ENCODE measurements at places on chromosomes 1 and 21.

DNA sequence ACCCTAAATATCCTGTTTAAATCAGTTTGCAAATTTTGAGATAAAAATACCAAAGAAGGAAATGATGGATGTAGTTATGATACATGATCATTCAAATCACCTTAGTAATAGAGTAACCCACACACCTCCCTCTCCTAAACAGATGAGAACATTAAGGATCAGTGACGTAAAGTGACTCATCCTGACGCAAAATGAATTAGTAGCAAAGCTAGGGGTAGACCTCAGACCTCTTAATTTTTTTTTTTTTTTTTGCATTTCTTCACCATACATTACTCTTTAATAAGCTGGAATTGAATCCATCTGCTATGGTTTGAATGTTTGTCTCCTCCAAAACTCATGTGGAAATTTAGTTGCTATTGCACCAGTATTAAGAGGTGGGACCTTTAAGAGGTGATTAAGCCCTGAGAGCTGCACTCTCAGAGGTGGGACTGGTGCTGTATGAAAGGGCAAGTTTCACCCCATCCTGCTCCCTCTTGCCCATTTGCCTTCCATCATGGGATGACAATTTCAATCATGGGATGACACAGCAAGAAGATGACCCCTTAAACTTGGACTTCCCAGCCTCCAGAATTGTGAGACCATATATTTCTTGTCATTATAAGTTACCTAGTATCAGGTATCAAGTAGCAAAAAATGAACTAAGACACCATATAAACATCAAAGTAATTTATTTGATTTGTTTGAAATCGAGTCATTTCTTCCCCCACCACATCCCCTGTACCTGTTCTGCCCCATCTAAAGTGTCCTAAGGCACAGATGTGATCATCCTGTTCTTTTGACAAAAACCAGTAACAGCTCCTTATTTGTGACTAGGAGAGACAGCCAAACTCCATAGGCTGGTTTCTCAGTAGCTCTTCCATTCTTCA lies 114.6 kb upstream of the DUSP10 start:
- DNase-seq, result no peak

GRCh38 chr1:223189903-223190724 lies 47.1 kb upstream of the TLR5 start:
- no peak for DNase-seq

DNA sequence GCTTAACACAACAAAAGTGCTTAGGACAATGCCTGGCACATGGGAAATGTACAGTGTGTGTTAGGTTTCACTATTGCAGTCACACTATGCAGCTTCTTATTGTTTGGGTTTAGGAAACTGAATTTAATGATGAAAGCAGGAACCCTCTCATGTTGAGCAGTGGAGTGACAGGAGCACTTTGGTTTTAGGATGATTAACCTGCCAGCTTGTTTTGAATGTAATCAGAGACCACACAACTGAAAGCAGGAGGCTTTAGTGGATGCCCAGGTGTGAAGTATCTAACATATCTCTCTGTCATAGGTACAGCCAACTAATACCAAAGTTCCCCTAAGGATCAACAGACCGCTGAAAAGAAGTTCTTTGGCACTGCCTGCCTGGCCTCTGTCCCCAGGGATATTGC lies 406.9 kb upstream of the USP24 start:
- no peak for DNase-seq

DNA sequence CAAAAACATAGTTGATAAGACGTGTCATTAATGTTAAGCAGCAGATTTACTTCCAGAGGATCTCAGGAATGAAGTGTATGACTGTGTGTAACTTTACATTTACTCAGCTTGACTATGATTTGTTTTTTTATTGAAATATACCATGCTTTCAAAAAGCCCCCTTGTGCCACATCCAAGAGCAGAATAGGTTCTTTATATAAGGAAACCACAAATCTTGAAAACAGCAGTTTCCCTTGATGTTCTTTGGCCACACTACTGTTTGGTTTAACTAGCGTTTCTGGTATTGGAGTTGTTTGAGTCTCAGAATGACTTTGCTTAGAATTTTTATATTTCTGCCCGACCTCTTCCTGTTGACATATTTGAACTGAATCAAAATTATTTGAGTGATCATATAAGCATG lies 25.0 kb downstream of the LRRC8C start:
- DNase-seq, result no peak

DNA sequence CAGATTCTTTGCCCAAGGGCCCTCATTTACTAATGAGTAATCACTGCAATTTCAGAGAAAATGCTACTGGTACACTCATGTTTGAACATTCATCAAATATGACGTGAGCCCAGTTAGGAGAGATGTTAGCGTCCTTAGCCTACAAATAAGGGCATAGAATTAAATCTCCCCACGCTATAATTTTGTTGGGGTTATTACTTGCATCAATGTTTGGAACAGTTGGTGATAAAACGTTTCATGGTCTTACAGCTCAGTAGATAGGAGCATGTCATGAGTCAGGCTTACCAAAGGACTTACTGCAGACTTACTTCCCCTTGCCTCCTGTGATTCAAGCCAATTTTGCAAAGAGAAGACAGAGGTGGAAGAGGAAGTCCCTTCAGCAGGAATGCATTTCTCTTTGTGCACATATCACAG lies 304.0 kb downstream of the KIF26B start:
- no peak for DNase-seq
